ENCODE measurements at places on chromosomes 1 and 21.

DNA sequence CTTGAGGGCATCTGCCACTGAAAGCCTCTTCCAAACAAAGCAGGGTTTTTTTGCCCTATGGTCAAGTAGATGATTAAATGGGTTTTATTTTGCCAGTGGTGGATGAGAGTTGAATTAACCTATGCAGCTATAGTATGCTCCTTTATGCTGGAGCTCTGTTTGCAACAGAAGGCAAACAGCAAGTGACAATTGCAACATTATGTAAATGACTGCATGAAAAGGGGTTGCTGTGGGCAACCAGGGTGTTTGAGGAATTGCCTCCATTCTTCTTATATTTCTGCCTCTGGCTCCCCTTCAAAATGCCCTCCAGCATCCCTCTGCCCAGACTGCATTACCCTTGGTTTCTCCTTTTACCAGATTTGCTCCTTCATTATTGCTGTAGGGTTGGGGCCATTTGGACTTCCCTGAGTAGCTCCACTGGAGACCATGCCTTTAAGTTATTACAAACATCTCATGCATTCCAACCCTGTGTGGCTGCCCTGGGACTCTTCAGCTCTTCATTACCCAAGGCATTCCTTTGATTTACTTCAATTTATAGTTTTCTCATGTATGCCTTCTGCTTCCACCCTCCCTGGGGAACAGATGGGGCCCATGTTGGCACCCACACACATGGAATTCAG lies 398.4 kb downstream of the PRDM2 start:
- no peak for DNase-seq

DNA sequence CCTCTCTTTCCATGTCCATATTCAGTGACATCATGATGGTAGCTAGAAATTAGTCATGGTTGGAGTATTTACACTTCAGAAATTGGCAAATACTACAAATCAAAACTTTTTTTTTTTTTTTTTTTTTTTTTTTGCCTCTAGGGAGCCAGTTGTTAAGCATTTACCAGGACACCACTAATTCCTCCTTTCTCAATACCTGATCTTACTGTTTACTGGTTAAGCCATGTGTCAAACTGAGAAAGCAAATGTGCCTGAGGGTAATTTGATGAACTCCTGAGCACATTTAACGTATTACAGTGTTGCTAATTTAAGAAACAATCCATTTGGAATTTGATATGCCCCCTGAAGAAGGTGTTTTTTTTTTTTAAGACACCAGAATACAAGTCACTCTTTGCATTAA lies 94.4 kb downstream of the DNM3 start:
- no peak for DNase-seq

GRCh38 chr1:177228693-177229065 lies 57.9 kb downstream of the BRINP2 start:
- peak; percentile 52 for DNase-seq

DNA sequence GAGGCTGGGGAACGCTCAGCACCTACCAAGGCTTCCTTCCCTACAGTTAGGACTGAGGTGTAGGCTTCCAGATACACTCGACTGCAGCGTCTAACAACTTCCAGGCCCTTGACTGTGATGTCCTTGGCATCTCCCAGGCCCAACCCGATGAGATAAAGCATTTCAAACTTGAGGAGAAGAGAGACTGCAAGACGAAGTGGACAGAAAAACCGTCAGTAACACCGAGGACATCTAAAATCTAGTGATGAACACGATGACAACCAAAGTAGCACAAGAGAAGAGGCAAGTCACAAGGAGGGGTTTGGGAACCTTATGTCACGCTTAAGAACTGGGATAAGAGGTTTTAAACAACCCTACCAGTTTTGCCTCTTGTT lies 314 bp downstream of the DPH5 start:
- peak; percentile 20 for DNase-seq

DNA sequence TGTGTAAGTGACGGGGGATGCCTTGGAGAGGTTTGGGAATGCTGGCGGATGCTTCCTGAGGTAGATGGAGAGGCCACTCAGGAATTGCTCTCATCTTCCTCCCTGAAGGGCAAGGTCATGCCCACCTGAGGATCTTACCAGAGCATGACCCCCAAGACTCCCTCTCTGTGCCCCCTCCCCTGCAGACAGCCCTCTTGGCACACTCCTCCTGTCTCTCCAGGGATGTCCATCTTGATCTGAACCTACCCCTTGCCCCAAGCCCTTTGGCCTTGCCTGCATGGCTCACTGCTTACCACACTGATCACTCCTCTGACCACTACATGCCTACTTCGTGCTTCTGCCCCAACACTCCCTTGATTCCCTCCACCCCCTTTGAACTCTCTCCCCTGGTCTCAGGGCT lies 17.9 kb upstream of the MPL start:
- DNase-seq, result no peak

- DNase-seq, result no peak
Observed at GRCh38 chr1:235275223-235275622, 52.8 kb downstream of the ARID4B start.

DNA sequence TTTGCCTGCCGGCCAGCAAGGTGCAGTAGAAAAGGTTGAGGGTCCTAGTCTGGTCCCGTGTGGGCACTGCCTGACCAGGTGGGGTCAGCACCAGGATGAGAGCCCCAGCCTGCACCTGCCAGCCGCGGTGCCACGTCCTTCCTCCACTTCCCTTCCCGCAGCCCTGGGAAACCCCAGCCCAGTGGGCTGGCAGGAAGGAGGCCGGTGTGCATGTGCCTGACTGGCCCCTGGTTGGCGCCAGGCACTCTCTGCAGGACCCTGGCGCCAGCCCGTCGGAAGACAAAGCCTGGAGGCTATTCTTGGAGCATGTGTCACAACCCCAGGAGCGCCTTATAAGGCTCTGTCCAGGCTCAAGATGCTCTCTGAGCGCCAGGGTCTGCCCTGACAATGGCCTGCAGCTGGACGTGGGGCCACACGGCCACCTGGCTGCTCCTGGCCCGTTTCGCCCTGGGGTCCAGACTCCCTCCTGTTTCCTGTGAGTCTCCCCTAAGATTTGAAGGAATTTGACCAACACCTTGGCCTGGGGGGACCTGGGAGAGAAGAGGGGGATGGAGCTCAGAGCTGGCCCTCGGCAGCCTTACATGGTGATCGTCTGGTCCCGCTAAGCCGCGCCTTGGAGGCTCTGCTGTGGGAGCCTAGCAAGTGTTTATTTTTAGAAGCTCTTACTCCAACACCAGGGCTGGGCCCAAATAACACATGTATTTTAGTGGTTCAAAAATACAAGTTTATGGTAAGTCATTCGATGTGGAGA lies 31.9 kb upstream of the POFUT2 start:
- peak; percentile 57 for DNase-seq

DNA sequence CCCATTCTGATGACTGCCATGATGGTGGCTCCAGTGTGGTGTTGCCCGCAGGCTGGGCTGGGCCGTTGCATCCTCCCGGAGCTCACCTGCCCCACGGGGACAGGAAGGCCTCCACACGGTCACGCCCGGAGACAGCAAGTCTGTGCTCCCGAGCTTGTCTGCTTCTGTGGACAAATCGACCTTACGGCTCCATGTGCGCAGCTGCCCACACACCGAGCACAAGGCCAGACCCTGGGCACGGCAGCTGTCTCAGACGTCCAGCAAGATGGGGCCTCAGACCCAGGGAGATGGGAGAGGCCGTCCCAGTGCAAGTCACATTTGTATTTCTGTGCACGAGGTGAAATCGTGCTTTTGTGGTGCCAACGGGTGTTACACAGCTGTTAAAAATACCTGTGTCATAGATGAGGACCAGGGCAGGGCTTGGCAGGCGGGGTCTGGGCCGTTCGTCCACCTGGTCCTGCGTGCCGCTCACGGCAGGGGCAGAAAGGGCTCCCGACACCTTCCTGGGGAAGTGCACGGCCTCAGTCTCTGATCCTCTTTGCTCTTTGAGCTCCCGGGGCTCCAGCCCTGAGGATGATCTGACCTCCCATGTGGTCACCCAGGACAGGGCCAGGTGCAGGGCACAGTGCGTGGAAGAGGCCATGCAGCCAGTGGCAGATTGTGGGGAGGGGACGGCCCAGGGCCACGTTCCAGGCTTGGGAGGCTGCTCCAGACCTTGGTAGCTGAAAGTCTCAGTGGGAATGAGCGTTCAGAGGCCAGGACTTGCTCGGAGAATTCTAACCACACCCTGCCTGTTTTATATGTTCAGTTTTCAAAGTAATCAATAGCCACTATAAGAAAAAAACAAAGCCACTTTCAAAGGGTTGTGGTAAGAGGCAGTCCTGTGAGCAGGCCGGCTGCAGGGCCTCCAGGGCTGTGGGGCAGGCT lies 13.5 kb downstream of the COL6A1 start:
- no peak for DNase-seq

DNA sequence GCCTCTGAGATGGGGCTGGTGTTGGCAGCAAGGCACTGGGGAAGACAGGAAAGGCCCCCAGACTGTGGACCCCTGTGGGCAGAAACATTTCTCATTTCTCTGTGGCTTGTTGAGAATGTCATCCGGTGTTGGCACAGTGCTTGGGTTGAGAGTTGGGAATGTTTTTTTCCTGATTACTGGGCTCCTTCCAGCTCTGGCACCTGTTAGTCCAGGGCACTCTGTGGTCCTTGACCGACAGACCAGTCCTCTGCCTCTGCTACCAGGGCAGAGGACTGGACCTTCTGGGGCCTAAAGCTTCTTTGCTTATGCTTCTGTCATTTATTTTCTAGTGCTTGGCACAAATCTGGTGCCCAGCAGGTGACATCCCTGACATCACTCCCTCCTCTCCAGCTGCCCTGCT lies 4.8 kb upstream of the SPRR5 start:
- DNase-seq, result no peak

DNA sequence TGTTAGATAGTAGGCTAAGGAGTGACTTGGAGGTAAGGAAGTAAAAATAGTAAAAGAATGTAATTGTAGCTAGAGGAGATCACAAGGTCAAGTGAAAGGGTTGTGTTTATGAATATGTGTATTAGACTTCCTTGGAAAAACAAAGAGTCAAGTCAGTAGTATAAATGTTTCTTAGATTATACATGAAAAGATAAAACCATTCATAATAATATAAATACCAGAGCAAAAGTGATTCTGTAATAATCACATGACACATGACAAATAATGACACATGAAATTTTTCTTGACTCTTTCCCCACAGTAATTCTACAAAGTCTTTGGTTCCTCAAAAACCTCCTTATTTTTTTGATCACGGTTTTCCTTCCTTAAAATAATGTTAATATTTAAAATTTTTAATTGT lies 56.4 kb downstream of the IVNS1ABP start:
- DNase-seq, result no peak

- DNase-seq, result no peak
Observed at GRCh38 chr21:25456672-25457071, 150.6 kb downstream of the MRPL39 start.

DNA sequence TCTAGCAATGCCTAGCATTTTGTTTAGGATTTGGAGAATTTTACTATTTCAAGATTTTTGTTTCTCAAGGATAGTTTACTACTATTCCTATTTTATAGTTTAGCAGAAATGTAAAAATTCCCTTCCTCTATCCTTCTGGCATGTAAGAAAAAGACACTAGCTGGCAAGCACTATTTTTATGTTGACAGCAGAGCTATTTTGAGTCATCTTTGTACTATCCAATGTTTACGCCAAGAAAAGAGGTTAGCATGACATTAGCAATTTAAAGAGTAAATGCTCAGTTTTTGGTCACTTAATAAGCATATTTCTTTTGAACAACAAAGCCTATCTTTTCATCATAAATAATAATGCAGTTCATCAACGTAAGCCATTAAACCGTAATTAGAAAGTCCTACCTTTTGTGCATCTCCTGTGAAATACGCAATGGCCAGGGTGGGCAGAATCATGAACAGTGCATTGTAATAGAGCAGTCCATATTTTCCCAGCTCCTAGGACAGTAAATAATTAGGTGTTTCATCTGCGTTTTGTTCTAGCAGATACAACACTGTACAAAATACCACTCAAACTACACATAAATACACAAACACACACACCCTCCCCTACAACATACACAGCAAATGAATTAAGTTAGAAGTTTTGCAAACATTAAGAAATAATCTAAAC lies 12.0 kb downstream of the SLC35D1 start:
- DNase-seq, result peak; percentile 79

DNA sequence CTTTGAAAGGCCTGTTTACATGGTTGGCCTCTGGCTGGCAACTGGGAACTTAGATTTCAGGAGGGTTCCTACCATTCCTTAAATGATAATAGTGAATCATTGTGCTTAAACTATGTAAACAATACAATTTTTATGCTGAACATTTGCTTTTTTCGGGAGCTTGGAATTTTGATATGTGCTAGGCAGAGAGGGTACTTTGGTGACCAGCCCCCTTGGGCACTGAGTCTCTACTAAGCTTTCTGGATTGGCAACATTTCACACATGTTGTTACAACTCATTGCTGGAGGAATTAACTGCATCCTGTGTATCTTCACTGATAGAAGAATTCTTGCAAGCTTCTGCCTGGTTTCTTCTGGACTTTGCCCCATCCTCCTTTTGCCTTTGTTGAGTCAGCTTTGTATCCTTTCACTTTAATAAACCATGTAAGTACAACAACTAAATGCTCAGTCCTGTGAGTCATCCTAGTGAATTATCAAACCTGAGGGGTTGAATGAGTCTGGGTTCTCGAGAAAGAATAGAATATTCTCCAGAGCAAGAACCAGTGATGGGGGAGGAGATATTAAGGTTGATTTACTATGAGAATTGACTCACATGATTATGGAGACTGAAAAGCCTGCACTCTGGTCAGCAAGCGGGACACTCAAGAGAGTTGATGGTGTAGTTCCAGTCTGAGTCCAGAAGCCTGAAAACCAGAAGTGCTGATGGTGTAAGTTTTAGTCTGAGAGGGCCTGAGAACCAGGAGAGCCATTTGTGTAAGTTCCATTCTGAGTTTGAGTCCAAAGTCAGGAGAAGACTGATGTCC lies 3.1 kb upstream of the SLC16A4 start:
- DNase-seq, result peak; percentile 85

DNA sequence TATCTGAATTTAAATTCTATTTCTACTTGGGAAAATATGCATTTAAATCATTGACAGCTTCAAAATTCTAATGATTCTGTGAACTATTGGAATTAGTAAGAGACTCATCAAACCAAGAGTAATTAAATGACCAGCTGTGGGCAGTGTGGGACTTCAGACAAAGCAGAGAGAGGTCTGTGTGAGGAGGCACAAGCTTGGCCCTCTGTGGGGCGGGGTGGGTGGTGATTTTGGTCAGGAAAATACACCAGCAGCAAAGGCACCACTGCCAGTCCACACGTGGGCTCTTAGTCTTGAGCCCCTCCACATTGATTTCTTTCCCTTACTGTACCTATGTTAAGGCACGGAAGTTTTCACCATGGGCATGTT lies 39.2 kb upstream of the RAB4A start:
- no peak for DNase-seq

Data from AG10803 (cell line).